ENCODE measurements at places on chromosomes 13 and 19.

- DNase-seq = peak; percentile 80
These were observed 2.5 kb downstream of the LIPE start for GRCh38 chr19:42424712-42425131.

GRCh38 chr13:30615866-30616541 is 1.7 kb upstream of the USPL1 start:
- DNase-seq = no peak

- DNase-seq = no peak
These were observed 1227.4 kb downstream of the PCDH17 start for GRCh38 chr13:58858870-58859371.

GRCh38 chr19:33467851-33468250 is 53.7 kb downstream of the PEPD start:
- no peak for DNase-seq

DNA sequence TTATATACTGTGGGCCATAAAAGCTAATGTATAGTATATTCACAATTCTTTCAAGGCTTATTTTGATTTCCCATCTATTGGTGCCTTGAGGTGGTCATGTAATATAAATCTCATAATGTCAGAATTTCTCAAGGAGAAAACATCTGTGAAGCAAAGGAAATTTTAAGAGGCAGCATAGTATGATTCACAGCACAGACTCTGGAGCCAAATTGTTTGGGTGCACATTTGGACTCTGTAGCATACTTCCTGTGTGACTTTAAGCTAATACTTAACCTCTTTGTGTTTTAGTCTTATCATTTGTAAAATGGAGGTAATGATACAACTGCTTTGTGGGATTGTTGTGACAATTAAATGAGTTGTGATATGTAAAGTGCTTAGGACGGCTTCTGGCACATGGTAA is 67.6 kb downstream of the PIBF1 start:
- DNase-seq = no peak

GRCh38 chr13:60019119-60019993 is 144.4 kb downstream of the DIAPH3 start:
- DNase-seq = no peak

GRCh38 chr19:47274891-47275761 is 441 bp downstream of the INAFM1 start:
- no peak for DNase-seq

GRCh38 chr19:13506471-13506820 is at the start of gene CACNA1A:
Gene CACNA1A (minus strand): TSS chr19:13506479. CDS start chr19:13506224, 255 bp downstream.
- no peak for DNase-seq

- no peak for DNase-seq
These were observed 1519.6 kb downstream of the PCDH9 start for GRCh38 chr13:65710514-65710913.

- no peak for DNase-seq
These were observed 47.9 kb upstream of the POMP start for GRCh38 chr13:28610996-28611395.

DNA sequence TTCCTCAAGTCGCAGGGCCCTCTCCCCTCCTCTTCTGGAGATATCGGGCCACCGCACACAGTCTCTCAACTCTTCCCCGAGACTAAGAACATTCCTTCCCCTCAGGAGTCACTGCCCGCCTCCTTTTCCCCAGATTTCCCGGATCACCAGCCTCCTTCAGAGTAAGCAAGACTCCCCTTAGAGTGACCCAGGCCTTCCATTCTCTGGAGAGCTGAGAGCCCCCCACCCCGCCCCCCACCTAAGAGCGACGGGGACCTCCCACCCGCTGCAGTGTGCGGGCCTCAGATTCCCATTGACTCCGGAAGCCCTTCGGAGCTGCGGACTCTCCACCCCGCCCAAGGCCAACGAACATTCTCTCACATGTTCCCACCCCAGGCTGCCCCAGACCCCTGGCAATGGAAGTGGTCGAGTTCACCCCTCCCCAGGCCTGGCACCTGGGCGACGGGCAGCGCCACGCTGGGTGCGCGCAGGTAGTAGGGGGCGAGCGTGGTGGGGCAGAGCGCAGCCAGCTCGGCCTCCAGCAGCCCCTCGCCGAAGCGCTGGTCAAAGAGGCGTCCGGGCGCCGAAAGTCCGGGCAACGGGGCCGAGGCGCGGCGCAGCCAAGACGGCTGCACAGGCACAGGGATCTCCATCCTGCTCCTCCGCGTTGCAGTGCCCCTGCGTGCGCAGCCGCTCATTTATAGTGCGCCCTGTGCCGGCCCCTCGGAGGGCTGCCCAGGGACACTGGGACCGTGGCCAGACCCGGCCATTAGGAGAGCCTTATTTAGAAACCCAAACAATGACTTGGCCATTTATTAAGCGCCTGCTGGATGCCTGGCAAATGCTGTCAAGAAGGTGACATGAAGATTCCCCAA is at the start of gene HSPB6:
Gene HSPB6, minus strand, starts transcription at position 653 of the 854 bp plus-strand sequence. Its CDS starts 21 bp downstream, at position 632.
- no peak for DNase-seq

GRCh38 chr13:106367361-106367971 is 168.0 kb downstream of the EFNB2 start:
- no peak for DNase-seq

GRCh38 chr13:73303851-73304250 is 245.0 kb downstream of the KLF5 start:
- DNase-seq = no peak

- no peak for DNase-seq
These were observed 79.1 kb downstream of the ESD start for GRCh38 chr13:46717856-46718255.

- no peak for DNase-seq
These were observed 199.6 kb downstream of the KLF5 start for GRCh38 chr13:73258406-73258805.

DNA sequence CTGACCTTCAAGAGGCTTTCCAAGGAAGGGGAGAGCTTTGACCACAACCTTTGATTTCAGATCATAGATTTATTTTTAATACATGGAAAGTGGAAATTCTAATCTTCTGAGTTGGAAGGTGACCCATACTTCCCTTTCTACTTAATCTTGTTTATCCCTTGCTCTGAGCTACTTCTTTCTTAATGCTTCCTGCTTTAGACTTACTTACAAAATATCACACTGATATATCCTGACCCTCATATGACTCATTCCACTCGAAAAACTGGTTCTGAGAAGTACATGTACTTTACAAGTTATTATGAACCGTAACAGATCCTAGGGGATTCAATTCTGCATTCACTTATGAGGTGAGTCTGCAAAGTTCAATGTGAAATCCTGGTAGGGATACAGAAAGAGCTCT is 76.2 kb upstream of the IRS2 start:
- no peak for DNase-seq

- no peak for DNase-seq
These were observed 14.8 kb downstream of the DIAPH3 start for GRCh38 chr13:60148918-60149317.

GRCh38 chr19:1616396-1616795 is 11.1 kb upstream of the UQCR11 start:
- no peak for DNase-seq

DNA sequence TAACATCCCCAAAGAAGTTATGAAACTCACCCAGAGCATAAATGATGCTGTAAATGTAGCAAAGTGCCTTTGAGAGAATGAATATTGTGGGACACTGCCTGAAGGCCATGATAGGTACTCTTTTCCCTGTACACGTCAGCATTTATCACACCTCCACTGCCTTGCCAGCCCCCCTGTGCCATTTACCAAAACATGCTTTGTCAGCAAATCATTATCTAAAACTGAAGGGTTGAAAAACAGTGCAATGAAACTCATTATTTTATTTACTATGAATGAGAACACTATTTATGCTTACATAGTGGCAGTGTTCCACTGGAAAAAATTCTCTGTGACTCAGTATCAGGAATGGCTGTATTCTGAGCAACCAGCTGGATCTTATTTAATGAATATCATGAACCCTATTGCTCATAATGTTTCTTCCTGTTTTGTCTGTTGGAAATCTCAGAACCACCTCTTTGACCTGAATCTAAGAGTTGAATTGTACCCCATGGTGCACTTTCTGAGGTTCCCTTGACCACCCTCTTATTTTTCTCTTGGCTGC is 564.1 kb downstream of the DCT start:
- no peak for DNase-seq

GRCh38 chr13:19645000-19645399 is 11.5 kb downstream of the MPHOSPH8 start:
- no peak for DNase-seq

- DNase-seq = no peak
These were observed 49.1 kb upstream of the UBAC2 start for GRCh38 chr13:99151516-99151915.

GRCh38 chr19:5364674-5365073 is 24.1 kb upstream of the PTPRS start:
- no peak for DNase-seq

- DNase-seq = no peak
These were observed 55.8 kb downstream of the VAV1 start for GRCh38 chr19:6828306-6828697.

- DNase-seq = no peak
These were observed 51.2 kb upstream of the SHKBP1 start for GRCh38 chr19:40525234-40526051.

- no peak for DNase-seq
These were observed 454.1 kb upstream of the SGCG start for GRCh38 chr13:22726726-22727125.

DNA sequence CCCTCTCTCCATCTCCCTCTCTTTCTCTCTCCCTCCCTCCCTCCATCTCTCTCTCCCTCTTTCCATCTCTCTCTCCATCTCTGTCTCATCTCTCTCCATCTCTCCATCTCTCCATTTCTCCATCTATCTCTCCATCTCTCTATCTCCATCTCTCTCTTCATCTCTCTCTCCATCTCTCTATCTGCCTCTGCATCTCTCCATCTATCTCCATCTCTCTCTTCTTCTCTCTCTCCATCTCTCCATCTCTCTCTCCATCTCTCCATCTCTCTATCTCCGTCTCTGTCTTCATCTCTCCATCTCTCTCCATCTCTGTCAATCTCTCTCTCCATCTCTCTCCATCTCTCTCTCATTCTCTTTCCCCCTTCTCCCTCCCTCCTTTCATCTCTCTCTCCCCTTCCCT is 56.1 kb upstream of the NFIC start:
- DNase-seq = no peak

Data from posterior cingulate gyrus (tissue), 11 donors.